ENCODE measurements at places on chromosomes 11 and 22.

DNA sequence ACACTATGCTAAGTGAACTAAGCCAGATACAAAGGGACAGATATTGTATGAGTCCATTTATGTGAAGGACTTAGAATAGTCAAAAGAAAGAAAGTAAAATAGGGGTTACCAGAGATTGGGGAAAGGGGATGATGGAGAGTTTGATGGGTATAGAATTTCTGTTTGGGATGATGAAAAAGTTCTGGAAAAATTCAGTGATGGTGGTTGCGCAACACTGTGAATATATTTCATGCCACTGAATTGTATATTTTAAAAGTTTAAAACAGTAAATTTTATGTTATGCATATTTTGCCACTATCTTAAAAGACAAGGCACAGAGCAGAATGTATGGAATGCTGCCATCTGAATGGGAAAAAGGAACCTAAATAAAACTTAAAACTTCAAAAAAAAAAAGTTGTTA, 29.2 kb downstream of the TESMIN start:
- no peak for DNase-seq

- DNase-seq: peak; percentile 73
Observed at GRCh38 chr22:29484642-29485041, 4.6 kb downstream of the NEFH start.

GRCh38 chr11:121143921-121144320, 42.9 kb downstream of the TECTA start:
- DNase-seq: no peak

GRCh38 chr11:59221441-59221840, 8.7 kb upstream of the MPEG1 start:
- peak; percentile 52 for DNase-seq

GRCh38 chr11:6067502-6067901, 36.9 kb upstream of the OR56A1 start:
- DNase-seq: no peak

DNA sequence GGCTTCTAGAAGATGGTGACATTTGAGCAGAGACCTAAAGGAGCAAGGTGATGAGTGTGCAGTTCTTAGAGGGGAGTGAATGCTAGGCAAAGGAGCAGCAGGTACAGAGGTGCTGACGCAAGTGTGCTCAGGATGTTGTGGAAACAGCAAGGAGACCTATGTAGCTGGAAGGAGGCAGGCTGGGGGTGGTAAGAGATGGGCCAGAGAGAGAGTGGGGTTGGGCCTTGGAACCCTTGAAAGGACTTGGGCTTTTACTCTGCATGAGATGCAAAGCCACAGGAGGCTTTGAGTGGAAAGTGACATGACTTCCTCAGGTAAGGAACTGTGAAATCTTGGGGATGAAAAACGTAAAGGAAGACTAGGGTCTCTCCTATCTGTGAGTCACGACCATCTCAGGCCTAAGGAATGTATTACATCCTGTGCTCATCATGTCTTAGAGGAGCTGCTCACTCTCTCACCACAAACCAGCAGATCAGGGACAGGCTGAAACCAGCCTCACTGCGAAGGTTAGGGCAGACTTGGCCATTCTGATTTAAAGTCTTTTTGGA, 65.4 kb downstream of the MICAL2 start:
- DNase-seq: no peak
